ENCODE measurements at places on chromosomes 7 and 10. TPM values are rescaled to one million over a fixed set of nuclear protein-coding genes. Genes with fewer than 3 reads are reported as not detected.

Gene GUSB
- total RNA-seq: 29.2 TPM

DNA sequence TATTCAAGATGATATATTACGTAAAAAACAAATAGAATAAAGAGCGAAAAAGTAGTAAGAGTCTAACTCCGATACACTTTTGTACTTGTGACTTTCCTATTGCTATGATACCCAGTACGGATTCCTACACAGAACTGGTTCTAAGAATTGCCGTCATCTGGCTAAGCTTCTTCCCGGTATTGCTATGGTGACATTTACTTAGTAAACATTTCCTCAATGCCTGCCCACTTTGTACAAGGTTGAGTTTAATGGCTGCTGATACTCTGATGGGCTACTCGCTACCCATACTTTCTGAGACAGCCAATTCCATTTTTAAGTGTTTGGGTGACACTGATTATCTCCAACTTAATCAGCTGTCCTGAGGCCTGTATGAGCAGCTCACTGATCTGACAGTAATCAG lies 55.6 kb downstream of the OSBPL3 start:
- no peak for DNase-seq

DNA sequence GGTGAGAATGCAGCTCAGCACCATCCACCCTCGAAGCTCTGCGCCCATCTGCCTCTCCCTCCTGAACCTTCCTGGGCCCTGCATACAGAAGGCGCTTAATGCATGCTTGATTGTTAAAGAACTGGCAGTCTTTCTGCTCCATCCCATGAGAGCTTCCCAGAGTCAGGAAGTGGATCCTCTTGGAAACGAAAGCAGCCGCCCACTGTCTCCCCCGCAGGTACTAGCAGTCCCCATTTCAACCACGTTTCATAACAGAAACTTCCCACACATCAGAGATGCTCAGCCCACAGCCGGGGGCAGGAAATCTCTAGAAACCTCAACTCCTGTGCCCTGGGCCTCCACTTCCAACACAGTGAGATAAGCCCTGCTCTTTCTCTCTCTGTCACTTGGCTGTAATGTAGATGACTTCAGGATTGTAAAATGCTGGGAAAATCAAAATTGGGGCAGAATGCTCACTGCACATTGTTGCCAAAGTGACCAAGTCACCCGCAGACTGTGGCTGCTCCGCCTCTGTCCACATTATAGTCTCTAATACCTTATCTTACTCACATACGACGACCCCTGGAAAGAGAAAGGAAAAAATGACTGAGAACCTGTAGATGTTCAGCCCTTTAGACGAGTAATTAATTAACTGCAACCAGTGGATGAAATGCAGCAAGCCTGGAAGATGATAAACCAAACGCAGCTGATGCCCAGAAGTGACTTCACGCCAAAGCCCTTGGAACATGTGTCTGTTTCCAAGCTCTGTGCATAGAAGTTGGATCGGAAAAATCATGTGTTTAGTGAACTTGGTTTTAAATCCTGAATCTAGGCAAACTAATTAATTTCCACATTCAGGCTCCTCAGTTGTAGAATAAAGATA lies 28.5 kb downstream of the GSDME start:
- DNase-seq: no peak

DNA sequence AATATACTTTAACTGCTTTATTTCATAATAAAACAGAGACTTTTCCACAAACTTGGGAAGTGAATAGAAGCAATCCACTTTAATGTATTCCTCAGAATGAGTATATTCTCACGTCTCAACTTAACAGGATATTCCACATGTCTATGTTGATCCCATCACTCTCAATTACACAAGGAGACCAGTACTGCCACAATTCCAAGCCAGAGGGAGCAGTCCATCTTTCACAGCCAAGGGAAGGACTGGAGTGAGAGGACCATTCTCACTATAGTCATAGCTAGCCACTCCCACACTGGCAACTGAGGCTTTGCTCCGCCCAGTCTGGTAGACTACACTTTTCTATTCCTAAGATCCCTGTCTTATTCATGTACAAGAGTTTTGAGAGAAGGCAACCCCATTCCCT lies 553.9 kb downstream of the CNTNAP2 start:
- no peak for DNase-seq

DNA sequence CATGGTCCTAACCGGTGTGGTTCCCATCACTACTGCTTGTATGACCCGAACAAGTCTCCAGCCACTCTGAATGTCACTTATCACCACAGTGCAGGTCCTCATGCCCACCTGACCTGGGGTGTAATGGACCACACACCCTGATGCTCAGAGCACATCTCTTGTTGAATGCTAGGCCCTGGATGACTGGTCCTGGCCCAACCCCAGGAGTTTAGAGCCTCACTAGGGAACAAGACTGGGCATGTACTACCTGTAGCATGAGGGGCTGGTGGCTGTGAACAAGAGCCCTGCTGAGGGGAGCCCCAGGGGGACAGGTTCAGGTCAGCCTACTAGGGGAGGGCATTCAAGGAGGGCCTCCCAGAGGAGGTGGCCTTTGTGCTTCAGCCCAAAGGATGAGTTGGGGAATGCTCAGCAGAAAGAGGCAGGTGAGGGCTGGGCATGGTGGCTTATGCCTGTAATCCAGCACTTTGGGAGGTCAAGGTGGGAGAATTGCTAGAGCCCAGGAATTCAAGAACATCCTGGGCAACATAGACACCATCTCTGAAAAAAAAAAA lies 31.2 kb downstream of the ZMIZ1 start:
- no peak for DNase-seq

GRCh38 chr10:112615269-112615668 lies 168.3 kb downstream of the VTI1A start:
- DNase-seq: no peak

DNA sequence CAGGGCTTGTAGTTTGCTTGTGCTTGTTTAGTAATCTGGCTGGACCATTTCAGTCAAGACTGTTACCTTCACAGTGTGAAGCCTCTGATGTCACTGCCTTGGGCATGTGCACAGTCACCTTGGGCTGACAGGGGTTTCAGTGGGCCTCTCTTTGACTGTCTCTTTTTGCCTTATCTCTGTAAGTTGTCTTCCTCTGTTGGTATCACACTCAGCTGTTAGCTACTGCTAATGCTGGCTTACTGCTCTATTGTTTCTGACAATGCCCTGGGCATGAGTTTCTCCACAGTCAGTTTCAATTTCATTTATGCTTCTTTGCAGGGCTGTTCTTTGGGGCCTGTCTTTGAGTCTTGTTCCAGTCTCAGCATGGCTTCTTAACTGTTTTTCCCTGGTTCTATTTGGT lies 201.9 kb upstream of the SHH start:
- DNase-seq: no peak

All from A172 (cell line).